ENCODE measurements at places on chromosomes 1 and 21. TPM values are rescaled to one million over a fixed set of nuclear protein-coding genes. Genes with fewer than 3 reads are reported as not detected.

PGLYRP4 gene
- not detected for polyA plus RNA-seq

S100A5 gene
- not detected for polyA plus RNA-seq

DNA sequence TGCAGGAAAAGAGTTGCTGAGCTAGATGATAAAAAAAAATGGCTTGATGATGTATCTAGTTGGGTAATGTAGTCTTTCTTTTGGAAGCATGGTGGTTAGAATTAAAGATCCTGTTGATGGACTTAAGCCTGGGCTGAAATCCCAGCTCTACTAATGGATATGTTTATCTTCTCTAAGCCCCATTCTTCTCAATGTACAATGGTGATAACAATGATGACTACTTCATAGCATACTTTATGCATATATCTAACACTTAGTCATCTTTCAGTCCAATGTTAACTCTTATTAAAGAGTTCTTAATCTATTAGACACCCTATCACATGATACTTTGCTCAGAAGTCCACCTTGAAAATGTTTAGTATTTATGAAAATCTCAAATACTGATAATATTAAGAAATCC, 189.5 kb downstream of the PLA2G4A start:
- DNase-seq: no peak

DNA sequence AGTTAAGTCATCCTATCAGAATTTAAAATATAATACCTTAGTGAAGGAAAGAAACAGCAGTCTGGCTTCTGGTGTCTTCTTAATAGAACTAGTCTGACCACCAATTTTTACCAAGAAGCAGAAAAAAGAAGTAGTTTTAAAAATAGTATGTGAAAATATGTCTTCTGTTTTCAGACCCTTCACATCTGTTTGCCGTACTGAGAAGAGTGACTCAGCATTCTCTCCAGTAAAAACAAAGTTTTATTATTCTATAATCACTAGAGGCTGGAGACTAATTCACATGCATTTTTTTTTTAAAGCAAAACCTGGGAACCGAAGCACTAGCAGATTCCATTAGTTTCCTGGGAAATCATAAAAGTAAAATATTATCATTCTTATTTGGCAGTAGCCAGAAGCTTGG, 163.8 kb downstream of the COL24A1 start:
- peak; percentile 55 for DNase-seq

GRCh38 chr1:68320349-68320748, 88.0 kb upstream of the WLS start:
- DNase-seq: no peak

All from muscle of back (tissue), 13 donors.